Stimulated activated CD4-positive, alpha-beta T cell treated with anti-CD3 and anti-CD28 coated beads, Interleukin-1b, Interleukin-23, amount 100 ng/mL, for 24 hours (primary cell): ENCODE measurements at places on chromosomes 16 and 17.

DNA sequence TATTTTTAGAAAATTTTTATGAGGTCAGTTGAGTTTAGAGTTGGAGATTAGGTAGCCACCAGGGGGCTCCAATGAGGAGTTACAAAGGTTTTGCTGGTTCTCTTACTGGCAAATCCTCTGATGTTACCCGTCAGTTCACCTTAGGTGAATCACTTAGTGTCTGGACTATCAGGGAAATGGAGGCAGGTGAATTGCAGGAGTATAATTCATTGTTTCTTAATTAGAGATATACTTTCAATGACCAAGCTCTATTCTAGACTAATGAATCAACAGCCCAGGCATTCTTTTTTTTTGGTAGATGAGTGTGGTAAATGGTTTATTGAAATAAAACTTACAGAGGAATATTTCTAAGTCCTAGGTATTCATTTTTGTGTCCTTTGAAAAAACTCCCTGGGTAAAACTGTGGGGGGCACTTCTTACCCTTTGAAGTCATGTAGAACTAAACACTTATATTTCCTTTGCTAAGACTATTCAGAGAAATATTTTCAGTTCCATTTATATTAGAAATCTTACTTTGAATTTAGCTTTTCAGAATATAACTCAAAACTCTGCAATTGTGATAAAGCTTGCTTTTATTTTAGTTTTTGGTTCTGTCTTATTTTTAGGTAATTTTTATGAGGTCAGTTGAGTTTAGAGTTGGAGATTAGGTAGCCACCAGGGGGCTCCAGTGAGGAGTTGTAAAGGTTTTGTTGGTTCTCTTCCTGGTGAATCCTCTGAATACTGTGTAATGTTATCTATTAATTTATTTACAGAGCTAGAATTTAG lies 17.7 kb downstream of the PSMD11 start:
- DNase-seq: peak; percentile 44

DNA sequence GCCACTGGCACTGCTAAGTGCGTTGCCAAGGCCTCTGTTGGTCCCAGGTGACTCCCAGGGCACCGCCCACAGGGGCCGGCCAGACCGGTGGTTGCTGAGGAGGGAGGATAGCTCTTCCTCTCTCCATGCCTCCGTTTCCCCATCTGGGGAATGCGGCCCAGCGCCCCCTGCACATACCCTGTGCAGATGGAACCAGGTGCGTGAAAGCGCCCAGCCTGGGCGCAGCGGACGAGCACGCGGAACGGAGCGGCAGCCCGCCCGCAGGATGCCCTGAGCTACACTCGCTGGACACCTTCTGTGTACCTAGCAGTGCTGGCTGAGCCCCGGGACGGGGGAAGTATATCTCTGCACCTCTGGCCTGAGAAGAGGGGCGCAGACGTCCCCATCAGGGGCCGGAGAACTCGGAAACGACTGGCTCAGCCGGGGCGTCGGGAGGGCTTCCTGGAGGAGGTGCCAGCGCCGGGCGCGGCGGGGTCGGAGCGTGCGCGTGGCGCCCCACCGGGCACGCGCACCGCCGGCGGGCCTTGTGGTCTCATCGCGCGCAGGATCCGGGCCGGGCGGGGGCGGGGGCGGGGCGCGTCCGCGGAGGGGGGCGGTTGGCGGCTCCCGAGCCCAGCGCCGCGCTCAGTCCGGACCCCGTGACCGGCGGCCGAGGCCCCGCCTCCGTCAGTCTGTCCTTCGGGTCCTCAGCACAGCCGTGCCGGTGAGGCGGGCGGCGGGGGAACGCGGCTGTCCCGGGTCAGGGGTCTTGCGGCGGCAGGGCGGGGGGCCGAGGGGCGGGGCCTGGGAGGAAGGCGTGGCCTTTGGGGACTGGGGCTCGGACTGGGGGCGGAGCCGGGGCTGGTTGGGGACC lies at the start of the genes CCDC78 and HAGHL:
CCDC78 (minus strand) TSS at position 6 of the 853 bp plus-strand sequence. CDS start 76 bp downstream, outside the sequence.
HAGHL (plus strand) TSS at position 669 of the 853 bp plus-strand sequence. CDS start 404 bp downstream, outside the sequence.
- DNase-seq: no peak

GRCh38 chr16:11699234-11699894 lies 31.1 kb downstream of the SNN start:
- no peak for DNase-seq

DNA sequence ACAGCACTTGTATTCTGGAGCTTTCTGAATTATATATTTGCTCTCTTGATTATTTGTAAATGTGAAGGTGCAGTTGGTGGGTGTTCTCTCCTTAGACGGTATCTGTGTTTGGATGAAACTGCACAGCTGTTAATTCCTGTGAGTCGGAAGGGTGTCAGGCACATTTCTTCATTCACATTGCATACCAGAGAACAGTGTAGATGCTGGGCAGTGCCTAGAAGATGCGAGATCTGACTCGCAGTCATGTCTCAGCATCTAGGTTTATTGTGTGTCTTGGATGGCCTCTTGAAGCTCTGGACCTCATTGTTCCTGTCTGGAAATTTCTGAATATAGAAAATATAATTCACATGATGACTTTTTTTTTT lies 61.2 kb downstream of the CLEC16A start:
- no peak for DNase-seq

DNA sequence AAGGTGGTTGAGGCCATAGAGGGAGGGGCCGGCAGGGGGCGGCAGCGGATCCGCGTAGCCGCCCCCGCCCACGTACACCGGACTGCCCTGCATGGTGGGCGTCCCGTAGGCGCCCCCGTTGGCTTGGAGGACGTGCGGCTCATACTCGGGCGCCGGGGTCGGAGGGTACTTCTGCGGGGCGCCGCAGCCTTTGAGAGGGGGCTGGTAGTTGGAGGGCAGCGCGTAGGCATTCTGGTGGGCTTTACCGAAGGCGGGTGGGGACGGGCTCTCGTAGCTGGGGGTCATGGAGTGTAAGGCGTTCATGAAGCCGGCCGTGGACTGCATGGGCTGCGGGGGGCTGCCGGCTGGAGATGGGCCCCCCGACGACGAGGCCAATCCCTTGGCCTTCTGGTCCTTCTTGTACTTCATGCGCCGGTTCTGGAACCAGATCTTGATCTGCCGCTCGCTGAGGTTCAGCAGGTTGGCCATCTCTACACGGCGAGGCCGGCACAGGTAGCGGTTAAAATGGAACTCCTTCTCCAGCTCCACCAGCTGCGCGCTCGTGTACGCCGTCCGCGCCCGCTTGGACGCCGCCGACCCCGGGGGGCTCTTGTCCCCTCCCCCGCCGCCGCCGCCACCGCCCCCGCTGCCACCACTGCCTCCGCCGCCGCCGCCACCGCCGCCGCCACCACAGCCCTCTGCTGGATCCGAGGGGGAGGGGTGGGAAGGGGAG lies 5.7 kb upstream of the HOXB2 start:
- DNase-seq: no peak

- DNase-seq: no peak
These were observed 6.9 kb downstream of the HOXB4 start for GRCh38 chr17:48571024-48571818.

DNA sequence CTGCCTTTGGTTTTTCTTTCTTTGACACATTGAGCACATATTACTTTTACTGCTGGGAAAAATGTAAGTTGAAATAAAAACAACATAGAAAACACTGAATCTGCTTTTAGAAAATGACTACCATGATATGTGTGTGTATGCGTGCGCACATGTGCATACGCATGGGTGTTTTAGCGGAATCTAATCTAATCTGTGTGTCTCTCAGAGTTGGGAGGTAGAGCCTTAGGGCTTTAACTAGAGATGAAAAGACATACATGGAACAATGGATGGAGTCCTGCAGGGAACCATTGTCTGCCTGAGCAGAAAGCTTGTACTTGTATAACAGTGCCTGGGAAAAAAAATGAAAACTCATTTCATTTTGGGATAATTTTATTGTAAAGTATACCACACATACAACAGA lies 12.4 kb downstream of the SLFN5 start:
- DNase-seq: no peak

- no peak for DNase-seq
These were observed 763 bp upstream of the SOX9 start for GRCh38 chr17:72119873-72120641.

DNA sequence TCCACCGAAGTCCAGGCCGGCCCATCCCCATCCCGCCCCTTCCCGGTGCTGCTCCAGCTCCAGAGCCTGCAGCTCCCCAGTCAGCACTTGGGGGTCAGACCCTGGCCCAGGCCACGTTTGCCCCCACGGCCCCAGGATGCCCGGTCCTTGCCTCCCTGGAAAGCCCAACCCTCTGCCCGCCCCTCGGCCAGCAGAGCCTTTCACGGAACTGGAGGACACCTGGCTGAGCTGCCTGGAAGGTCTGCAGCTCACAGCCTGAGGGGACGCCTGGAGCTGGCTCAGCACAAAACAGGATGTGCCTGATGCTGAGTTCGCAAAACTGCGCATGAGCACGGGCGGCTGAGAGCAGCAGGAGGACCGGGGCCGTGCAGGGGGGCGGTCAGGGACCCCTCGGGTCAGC lies 29.7 kb upstream of the SSTR5 start:
- DNase-seq: no peak

DNA sequence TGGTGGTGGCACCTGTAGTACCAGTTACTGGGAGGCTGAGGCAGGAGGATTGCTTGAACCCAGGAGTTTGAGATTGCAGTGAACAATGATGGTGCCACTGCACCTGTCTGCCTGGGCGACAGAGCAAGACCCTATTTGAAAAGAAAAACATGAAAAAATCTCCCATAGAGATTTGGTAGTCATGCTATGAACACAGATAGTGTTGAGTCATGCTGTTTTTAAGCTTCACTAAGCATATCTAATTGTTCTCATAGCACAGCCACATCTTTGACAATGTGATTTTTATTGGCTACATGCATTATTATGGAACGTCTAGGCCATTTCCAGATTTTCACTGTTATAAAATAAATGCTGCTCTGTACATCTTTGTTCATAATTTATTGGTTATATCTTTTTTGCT lies 6.0 kb downstream of the IL34 start:
- no peak for DNase-seq

GRCh38 chr16:2487517-2487842 lies 12.6 kb downstream of the TBC1D24 start:
- no peak for DNase-seq

GRCh38 chr16:80637621-80638020 lies 96.8 kb downstream of the DYNLRB2 start:
- DNase-seq: no peak

GRCh38 chr17:76086384-76086783 lies 7.4 kb downstream of the ZACN start:
- DNase-seq: no peak

- no peak for DNase-seq
These were observed 412.1 kb downstream of the RBFOX1 start for GRCh38 chr16:7744546-7745264.

GRCh38 chr16:26026709-26027450 lies 335.1 kb downstream of the HS3ST4 start:
- no peak for DNase-seq

- DNase-seq: no peak
These were observed 54.6 kb downstream of the PRKCA start for GRCh38 chr17:66357037-66357436.

GRCh38 chr16:13503960-13504635 lies 415.9 kb upstream of the ERCC4 start:
- DNase-seq: no peak

- DNase-seq: no peak
These were observed 191.8 kb upstream of the CHMP6 start for GRCh38 chr17:80799538-80800480.

DNA sequence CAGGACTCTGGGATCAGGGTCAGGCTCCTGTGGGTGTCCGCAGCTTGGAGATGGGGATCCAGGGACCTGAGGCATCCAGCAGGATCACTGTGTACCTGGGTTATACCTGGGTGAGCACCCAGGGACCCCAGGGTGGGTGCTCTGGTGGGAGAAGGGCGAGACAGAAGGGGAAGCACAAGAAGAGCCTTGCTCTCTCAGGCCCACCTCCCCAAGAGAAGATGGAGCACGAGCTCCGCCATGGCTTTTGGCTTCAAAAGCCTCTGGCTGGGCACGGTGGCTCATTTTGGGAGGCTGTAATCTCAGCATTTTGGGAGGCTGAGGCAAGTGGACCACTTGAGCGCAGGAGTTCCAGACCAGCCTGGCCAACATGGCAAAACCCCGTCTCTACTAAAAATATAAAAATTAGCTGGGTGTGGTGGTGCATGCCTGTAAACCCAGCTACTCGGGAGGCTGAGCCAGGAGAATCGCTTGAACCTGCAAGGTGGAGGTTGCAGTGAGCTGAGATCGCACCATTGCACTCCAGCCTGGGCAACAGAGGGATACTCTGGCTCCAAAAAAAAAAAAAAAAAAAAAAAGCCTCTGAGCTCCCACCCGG lies 8.9 kb downstream of the DRC7 start:
- no peak for DNase-seq
